IMR-90 (cell line): ENCODE measurements at places on chromosomes 1 and 21. TPM values are rescaled to one million over a fixed set of nuclear protein-coding genes. Genes with fewer than 3 reads are reported as not detected.

Gene CFHR3
- not detected in 2 replicates for total RNA-seq

Gene NOS1AP
- total RNA-seq = under 0.01 and 0.18 TPM in 2 replicates

Gene RNF186
- total RNA-seq = not detected in 2 replicates

Gene ARTN
- total RNA-seq = not detected in 2 replicates

Gene PCBP3
- total RNA-seq = 2.5 and 2.9 TPM in 2 replicates

Gene CD52
- not detected in 2 replicates for total RNA-seq

Gene HSD3B2
- not detected in 2 replicates for total RNA-seq

DNA sequence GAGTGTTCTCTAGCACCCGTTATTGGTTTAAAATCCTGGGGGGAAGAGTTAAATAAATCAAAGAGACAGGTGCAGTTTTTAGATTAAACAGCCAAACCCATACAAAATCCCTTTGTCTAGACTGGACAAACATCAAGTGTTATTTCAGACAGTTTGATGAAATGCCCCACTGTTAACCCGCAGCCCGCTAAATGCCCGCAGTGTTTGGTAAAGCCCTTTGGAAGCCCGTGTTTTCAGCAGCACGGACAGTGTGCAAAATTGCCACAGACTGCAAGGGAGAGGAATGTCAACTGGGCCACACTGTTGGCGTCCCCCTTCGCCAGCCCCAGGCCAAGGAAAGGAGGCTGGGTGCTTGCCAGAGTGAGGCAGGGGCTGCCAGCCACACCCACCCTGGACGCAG, 26.6 kb downstream of the AJAP1 start:
- DNase-seq = no peak
- H3K27ac ChIP-seq = no peak overlapping the region
- no peaks in the 10 kb centered on the region for H3K36me3 ChIP-seq
- H3K4me3 ChIP-seq = no peak overlapping the region
- H3K4me1 ChIP-seq = no peaks in the 10 kb centered on the region

- no peaks in the 10 kb centered on the region for H3K36me3 ChIP-seq
- peaks cover 6% of the 10 kb centered on the region for H3K27me3 ChIP-seq
- H3K27ac ChIP-seq = no peak overlapping the region
- H3K4me3 ChIP-seq = no peak overlapping the region
- peaks cover 5% of the 10 kb centered on the region for H3K4me1 ChIP-seq
These were observed 15.4 kb upstream of the LYST start for GRCh38 chr1:235881930-235882700.

DNA sequence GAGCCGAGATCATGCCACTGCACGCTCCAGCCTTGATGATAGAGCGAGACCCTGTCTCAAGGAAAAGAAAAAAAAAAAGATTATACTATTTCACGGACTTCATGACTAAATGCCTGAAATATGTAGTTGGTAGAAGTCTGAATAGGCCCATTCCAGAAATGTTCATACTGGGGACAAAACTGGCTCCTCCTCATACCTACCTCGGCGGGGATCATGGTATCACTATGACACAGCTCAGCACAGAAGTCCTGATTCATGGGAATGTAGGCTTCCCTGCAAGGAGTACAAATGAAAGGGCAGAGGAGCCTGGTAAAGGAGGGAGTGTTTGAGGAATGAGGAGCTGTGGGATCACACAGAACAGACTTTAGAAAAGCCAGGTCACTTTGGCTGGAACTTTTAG, 5.0 kb downstream of the SPATA46 start:
- no peak overlapping the region for H3K4me3 ChIP-seq
- DNase-seq = peak; percentile 18
- no peaks in the 10 kb centered on the region for H3K36me3 ChIP-seq
- peaks cover 13% of the 10 kb centered on the region for H3K27me3 ChIP-seq
- no peaks in the 10 kb centered on the region for H3K4me1 ChIP-seq

- H3K4me1 ChIP-seq = no peaks in the 10 kb centered on the region
- DNase-seq = no peak
- no peak overlapping the region for H3K27ac ChIP-seq
These were observed 24.6 kb upstream of the CNTN2 start for GRCh38 chr1:205018381-205018780.

GRCh38 chr1:219710529-219711194, 97.8 kb upstream of the ZC3H11B start:
- no peak overlapping the region for H3K4me3 ChIP-seq
- H3K27me3 ChIP-seq = no peaks in the 10 kb centered on the region

GRCh38 chr1:53068314-53069099, 6.5 kb downstream of the PODN start:
- no peak overlapping the region for H3K4me3 ChIP-seq
- H3K36me3 ChIP-seq = peaks cover 11% of the 10 kb centered on the region; the same call in 1 of the 2 replicates
- no peak overlapping the region for H3K27ac ChIP-seq
- H3K4me1 ChIP-seq = peaks cover 4% of the 10 kb centered on the region; the same call in 1 of the 2 replicates
- DNase-seq = no peak

DNA sequence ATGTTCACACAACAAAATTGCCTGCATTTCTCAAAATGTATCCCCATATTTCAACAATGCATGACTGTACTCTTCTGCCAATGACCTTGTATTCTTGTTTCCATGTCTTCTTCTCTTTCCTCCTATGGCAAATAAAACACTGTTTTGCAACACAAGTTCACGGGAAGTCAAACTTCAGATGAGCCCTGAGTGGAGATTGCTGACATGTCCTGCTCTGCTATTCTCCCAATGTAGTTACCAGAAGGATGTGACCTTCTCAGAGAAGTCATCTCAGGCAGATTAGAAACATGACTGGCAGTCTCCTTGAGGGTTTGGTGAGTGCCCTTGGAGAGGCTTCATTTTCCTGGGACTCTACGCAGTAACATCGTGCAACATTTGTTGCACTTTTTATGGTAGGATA, 15.6 kb downstream of the FCGR2B start:
- DNase-seq = no peak
- H3K4me3 ChIP-seq = no peak overlapping the region
- H3K27ac ChIP-seq = no peak overlapping the region
- H3K27me3 ChIP-seq = peaks cover 5% of the 10 kb centered on the region

DNA sequence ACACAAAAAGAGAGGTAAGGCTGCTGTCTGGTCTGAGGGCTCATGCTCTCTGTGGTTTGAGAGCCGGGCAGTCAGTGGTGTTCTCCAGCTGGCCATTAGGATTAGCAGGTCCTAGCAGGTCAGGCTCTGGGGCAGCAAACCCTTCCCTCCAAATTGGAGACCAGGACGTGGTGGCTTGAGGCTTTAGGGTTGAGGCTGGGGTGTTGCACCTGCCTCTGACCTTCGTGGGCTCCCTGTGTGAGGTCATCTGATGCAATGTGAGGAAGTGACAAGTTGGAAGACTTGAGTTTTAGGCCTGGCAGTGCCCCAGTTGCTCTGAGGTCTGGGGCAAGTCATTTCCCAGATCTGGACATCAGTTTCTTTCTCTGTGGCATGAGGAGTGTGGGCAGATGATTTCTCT, 24.4 kb downstream of the SZRD1 start:
- no peak overlapping the region for H3K4me3 ChIP-seq
- peaks cover 21% of the 10 kb centered on the region for H3K36me3 ChIP-seq
- DNase-seq = no peak
- H3K27ac ChIP-seq = no peak overlapping the region

- H3K4me3 ChIP-seq = no peak overlapping the region
- no peak for DNase-seq
- no peaks in the 10 kb centered on the region for H3K27me3 ChIP-seq
- no peaks in the 10 kb centered on the region for H3K4me1 ChIP-seq
- no peak overlapping the region for H3K27ac ChIP-seq
- no peaks in the 10 kb centered on the region for H3K36me3 ChIP-seq
These were observed 41.6 kb upstream of the EDN2 start for GRCh38 chr1:41525891-41526587.
